ENCODE measurements at places on chromosomes 6 and 20. TPM values are rescaled to one million over a fixed set of nuclear protein-coding genes. Genes with fewer than 3 reads are reported as not detected.

The IMPG1 gene
- total RNA-seq, result not detected

The CALHM4 gene
- not detected for total RNA-seq

- no peak for DNase-seq
Observed at GRCh38 chr6:24854077-24854666, 55.5 kb upstream of the ARMH2 start.

- peak; percentile 92 for DNase-seq
Observed at GRCh38 chr20:34549291-34549928, 9.1 kb upstream of the MAP1LC3A start.

DNA sequence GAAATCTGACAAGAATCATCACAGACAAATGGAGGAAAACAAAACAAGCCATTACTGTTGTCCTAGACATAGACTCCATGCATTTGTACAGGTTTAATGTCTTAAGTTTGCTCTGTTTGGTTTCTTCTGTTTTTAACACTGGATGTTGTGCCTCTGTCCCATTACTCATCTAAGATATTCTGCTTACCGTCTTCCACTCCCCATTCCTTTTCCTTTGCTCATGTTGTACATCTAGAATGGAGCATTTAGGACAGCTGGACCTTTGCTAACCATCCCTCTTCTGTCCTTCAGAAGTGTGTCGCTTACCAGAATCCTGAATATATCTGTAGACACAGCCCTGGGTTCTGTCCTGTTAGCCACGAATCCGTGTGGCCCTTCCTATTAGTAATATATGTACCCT is 35.2 kb downstream of the RAB22A start:
- no peak for DNase-seq

GRCh38 chr20:52622081-52622480 is 350.1 kb upstream of the TSHZ2 start:
- no peak for DNase-seq

- peak; percentile 49 for DNase-seq
Observed at GRCh38 chr6:108132863-108133262, 33.0 kb upstream of the NR2E1 start.

- DNase-seq, result no peak
Observed at GRCh38 chr6:125804264-125804663, 13.5 kb downstream of the NCOA7 start.

All from endodermal cell (in vitro differentiated cells).